Stimulated activated CD4-positive, alpha-beta T cell treated with anti-CD3 and anti-CD28 coated beads, Interleukin-1b, Interleukin-23, amount 100 ng/mL, for 24 hours (primary cell): ENCODE measurements at places on chromosomes 7 and 10.

DNA sequence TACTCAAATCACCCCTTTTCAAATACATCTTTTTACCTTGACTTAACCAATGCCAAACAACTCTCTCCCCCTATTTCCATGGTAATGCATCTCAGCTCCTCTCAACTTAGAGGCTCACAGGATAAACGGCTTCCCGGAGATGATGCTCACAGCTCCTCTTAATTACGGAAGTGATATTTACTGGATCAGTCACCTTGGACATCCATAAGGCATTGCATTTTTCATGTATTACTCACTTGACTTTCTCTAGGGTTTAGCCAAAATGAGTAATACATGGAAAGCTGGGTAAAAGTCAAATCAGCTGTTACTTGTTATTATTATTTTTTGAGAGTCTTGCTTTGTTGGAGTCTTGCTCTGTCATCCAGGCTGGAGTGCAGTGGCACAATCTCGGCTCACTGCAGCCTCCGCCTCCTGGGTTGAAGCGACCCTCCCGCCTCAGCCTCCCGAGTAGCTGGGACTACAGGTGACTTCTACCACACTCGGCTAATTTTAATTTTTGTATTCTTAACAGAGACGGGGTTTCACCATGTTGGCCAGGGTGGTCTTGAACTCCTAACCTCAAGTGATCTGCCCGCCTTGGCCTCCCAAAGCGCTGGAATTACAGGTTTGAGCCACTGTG is 73.3 kb upstream of the RHEB start:
- no peak for DNase-seq

DNA sequence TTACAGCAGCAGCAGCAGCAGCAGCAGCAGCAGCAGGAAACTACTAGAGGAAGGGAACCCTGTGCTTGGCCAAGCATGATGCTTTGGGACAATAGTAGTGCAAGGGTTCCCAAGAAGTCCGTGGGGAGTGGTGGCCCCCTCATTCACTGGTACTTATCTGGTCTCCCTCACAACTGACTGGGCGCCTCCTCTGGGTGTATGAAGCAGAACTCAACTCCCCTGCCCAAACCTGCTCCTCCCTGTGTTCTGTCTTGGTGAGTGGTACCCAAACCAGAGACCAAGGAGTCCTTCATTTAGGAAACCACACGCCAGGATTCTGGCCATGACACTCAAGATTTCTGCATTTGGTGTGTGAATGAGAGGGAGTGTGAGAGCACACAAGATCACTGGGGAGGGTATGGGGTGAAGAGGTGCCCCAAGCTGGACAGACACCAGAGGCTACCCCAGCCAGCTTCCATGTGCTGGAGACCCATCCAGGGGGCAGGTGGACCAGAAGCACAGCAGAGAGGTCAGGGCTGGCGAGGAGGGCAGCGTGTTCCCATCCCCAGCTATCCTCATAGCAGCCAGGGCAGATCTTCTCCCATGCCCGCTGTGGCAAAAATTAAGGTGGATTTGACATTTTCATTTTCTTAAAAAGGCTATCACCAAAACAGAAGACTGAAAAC is 10.6 kb upstream of the ZNF777 start:
- DNase-seq: no peak

GRCh38 chr10:123141791-123142700 is 5.9 kb upstream of the HMX2 start:
- DNase-seq: no peak

DNA sequence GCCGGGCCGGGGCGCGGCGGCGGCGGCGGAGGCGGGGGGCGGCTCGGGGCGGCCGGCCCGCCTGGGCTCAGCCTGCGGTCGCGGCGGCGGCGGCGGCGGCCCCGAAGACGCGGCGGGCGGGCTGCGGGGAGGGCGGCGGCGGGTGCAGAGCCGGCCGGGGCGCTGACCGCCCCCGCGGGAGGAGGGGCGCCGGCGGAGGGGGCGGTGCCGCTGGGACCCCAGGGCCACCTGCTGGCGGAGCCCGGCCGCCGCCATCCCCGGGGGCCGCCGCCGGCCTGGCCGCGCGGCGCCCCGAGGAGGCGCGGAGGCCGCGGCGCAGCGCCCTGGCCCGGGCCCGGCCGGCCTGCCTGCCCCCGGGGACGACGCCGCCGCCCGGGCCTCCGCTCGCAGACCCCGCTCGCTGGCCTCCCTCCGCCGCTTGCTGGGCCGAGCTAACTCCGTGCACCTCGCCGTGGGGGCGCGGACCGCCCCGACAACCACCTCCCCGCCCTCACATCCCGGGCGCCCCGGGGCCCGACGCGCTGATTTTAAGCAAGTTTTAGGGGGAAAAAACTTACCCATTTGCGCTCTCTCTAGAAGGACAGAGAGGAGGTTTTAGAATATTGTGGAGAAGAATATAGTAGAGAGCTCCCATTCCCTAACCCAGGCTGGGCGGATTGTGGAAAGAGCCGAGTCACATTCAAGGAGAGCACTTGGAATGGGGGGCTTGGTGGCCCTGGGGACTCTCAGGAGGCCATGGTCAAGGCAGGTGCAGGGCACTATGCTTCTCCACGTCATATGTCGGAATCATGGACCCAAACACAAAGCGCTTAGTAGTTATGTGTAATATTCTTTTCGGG is at the start of gene BEND7:
Gene BEND7 (minus strand): TSS at position 140 of the 839 bp plus-strand sequence. CDS start 481 bp downstream, outside the sequence.
- no peak for DNase-seq

GRCh38 chr10:71398976-71399375 is 2.3 kb downstream of the CDH23 start:
- no peak for DNase-seq

- no peak for DNase-seq
These were observed 278.4 kb downstream of the ANKRD30A start for GRCh38 chr10:37403776-37404175.

DNA sequence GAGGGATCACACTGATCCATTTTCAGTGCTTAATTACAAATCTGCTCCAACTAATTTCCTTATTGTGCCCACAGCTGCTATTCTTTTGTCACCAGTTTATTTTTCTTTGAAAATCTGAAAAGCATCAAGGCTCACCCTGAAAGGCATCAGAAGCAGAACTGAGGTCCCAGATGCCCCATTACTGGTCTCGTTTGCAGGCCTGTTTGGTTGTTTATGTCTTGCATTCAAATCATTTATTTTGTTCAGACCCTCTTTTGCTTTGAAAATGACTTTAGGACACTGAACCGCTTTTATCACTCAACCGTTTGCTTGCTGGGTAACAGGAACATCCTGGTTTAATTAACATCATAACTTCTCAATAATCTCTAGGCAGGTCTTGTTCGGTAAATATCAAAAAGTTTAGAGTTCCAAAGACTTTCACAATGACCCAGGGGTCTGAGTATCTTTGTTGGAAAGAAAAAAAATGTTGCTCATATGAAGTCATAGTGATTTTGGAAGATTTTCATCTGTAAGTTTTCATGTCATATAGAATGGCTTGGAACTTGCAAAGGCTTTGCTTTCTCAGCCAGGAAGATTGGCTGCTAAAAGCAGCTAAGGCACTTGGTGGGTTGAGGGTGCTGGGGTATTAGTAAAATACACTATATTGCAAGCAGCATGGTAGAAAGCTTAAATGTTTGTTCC is 398.3 kb upstream of the NPVF start:
- DNase-seq: no peak

DNA sequence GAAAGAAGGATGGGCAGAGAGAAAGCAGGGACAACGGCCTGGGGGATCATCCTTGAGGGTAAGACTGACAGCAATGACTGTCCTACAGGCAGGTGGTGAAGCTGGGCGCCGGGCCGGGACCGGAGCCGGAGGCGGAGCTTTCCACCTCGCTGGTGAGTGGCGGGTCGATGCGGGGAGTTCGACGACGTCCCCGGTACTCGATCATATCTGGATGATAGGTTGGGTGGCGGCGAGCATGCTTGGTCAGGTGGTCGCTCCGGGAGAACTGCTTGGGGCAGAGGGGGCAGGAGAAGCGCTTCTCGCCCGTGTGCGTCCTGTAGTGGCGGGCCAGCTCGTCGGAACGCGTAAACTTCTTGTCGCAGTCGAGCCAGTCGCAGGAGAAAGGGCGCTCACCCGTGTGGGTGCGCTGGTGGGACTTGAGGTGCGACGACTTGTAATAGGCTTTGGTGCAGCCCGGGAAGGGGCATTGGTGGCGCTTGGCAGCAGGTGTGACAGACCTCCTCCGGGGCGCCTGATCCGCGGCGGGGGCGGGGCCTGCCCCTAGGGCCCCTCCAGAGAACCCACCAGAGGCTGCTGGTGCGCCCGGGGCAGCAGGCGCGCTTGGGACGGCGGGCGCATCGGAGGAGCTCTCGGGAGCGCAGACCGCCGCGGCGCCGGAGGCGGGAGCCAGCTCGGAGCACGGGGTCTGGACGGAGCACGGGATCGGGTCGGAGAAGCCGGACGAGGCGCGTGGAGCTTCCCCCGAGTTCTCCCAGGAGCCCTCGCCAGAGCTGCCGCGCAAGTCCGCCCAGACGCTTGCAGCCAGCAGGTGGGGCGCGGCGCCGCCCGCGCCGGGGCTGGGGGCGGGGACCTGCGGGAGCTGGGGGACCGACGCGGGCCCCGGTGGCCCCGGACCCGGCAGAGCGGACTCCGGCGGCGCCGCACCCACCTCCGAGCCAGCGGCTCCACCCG is 752 bp downstream of the KLF14 start:
- DNase-seq: no peak

DNA sequence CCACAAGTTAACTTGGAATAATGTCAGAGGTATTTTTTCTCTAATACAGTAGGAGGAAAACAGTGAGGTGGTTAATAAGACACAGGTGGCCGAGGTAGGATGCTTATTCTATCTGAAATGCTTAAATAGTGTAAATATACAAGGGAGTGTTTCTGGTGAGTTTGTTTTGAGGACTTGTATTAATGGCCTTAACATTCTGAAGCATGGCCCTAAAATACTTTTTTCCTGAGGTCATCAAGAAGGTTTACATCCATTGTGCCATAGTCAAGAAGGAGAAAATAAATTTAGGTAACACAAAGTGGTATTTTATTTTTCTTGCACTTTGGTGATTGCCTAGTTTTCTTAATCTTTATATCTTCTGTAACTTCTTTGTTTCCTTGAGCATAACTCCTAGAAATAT is 18.8 kb downstream of the GNAI1 start:
- DNase-seq: no peak

GRCh38 chr7:102453319-102453718 is 11.3 kb downstream of the ALKBH4 start:
- no peak for DNase-seq

- DNase-seq: no peak
These were observed 296.8 kb downstream of the ELMO1 start for GRCh38 chr7:37151741-37152413.

GRCh38 chr7:41130086-41130485 is 572.8 kb downstream of the INHBA start:
- DNase-seq: no peak

DNA sequence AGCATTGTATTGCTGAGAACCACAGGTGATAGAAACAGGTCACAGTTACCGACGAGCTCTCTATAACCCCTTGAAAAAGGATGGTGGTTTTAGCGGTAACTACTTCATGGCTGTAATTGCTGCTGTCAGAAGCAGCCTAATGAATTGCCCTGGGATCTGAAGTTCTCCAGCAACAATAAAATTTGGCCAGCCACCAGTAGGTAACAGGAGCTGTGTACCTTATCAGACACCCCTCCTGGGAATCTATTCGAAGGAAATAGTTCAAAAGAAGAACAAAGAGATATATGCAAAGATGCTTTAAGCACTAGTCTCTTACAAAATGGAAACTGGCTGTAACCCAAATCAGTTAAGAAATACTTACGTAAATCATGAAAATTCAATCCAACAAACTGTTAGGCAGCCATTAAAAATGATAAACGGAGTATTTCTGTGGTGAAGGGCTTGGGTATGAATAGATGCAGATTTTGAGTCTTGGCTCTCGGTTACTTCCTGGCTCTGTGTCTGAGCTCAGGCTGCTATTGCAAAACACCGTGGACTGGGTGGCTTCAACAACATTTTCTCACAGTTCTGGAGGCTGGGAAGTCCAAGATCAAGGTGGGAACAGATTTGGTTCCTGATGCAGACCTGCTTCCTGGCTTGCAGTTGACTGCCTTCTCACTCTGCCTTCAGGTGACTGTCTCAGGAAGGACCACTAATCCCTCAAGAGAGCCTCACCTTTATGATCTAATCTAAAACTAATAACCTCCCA is 1.6 kb downstream of the MSRB2 start:
- no peak for DNase-seq

DNA sequence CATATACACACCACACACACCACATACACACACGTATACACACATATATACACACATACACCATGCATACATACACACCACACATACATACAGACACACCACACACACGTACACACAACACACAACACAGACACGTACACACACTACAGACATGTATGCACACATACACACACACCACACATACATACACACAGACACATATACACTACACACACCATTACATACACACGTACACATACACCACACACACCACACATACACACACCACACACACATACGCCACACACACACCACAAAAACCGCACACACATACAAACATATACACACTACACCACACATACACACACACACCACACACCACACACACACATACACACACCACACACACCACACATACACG is 161.8 kb upstream of the LANCL2 start:
- no peak for DNase-seq

DNA sequence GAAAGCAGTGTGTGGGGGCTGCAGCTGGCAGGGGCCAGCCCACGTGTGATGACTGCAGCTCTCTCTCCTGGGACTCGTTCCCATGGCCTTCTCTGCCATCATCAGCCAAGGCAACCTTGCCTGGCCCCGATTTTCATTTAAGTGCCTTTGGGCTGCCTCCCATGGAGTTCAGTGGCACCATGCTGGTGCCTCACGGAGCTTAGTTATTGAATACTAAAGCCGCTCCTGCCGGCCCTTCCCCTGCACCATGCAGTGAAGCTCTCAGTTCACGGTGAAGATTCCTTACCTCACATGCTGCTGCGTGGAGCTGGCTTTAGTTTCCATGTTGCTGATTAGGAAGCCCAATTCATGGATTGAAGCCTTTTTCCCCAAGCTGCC is 141.5 kb upstream of the EEPD1 start:
- no peak for DNase-seq

DNA sequence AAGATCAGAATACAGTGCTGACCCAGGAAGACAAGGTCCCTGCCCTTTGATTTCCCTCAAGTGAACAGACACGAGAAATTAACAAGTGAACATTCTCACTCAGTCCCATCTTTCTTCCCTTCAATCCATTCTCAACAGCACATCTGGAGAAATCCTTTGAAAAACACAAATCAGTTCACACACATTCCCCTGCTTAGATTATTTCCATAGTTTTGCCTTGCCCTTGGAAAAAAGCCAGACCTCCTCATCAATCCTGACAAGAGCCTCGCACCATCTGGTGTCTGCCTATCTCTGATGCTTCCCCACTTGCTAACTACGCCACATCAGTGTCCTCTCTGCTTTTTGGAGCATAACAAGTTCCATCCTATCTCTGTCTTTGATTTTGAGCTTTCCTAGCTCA is 94.4 kb upstream of the KIAA1217 start:
- no peak for DNase-seq

GRCh38 chr7:116185956-116186355 is 24.4 kb upstream of the TES start:
- DNase-seq: no peak

DNA sequence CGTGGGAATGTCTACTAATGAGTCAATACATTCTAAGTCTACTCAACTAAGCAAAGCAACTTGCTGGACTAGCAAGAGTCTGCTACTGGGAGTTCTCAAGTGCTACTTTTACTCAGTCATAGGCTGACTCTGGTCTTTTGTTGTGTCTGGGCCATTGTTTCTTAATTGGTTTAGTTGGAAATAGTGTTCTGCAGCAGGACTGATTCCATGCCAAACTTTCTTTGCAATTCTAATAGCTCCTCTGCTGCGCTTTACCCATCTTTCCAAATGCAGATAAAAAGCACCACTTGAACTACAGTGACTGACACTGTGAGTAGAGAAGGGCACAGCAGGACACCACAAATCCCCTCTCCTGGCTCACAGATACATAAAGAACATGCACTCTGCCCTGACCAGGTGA is 125.7 kb downstream of the CD36 start:
- DNase-seq: no peak
